Stimulated activated CD4-positive, alpha-beta T cell treated with anti-CD3 and anti-CD28 coated beads, TNF-alpha, amount 100 ng/mL, for 24 hours (primary cell): ENCODE measurements at places on chromosomes 11 and 22.

- DNase-seq: no peak
These were observed 24.7 kb downstream of the PATZ1 start for GRCh38 chr22:31321421-31321820.

DNA sequence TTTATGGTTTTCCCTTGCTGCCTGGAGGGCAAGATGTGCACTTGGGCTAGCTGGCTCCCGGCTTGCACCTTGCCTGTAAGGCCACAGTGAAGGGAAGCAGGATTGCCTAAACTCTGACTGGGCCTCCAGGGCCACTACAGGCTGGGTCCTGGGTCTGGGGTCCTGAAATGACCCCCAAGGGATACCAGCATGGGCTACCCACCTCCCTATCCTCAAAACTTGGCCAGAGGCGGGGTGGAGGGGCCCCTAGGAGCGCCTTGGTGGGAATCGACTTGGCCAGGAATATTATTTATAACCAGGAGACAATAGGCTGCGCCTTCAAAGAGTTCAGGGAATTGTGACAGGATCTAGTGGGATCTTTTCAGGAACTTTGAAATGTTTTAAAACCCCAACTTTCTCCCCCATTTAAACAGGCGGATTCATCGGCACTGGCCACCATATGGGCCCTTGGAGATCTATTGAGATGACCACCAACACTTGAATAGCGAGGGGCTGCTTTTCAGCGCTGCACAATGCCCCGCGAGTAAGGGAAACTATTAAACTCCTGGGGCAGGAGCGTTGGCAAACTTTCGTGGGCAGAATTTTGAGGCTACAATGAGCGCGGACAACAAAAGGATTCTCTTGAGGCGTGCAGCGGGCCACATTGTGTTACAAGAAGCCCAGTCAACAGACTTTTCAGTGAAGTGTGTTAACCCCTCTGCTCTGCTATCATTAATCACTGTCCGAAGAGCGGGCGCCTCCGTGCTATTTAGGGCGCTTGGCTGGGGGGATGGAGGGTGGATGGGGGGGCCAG, 15.2 kb downstream of the PAX6 start:
- DNase-seq: no peak

GRCh38 chr22:39745789-39746188, 147.8 kb downstream of the ENTHD1 start:
- no peak for DNase-seq

GRCh38 chr11:17528906-17529843, 15.0 kb downstream of the USH1C start:
- DNase-seq: no peak

GRCh38 chr11:109000531-109000930, 335.7 kb downstream of the DDX10 start:
- no peak for DNase-seq

DNA sequence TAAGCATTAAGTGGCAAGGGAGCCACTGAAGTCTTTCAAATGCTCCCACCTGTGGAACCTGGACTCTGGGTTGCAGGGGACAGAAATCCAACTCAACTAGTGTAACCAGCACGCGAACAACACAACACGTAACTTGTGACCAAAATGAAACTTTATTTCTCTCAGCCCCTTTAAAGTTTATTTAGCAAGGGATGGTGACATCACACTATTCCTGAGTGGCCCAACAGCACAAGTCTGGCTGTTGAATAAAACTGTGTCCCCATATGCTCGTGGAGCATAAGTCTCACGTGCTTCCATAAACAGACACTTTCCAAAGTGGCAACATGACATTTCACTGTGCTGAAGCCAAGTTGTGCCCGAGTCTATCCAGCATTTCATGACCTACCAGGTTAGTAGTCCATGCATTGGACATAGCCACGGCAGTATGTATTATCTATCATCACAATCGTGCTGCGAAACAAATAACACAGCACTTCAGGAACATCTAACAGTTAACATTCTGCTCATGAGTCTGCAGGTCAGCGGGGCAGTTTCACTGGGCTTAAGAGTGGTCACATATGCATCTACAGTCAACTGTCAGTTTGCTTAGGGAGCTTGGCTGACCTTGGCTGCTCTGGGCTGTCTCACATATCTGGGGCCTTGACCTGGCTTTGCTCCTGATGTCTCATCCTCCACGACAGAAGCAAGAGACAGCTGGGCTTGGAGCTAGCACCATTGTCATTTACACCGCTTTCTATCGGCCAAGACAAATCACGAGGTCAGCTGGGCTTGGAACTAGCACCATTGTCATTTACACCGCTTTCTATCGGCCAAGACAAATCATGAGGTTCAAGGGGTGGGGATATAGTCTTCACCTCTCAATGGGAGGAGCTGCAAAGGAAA, 35.0 kb upstream of the LMO2 start:
- no peak for DNase-seq

GRCh38 chr11:59572091-59572490, 43.5 kb downstream of the OSBP start:
- DNase-seq: no peak

DNA sequence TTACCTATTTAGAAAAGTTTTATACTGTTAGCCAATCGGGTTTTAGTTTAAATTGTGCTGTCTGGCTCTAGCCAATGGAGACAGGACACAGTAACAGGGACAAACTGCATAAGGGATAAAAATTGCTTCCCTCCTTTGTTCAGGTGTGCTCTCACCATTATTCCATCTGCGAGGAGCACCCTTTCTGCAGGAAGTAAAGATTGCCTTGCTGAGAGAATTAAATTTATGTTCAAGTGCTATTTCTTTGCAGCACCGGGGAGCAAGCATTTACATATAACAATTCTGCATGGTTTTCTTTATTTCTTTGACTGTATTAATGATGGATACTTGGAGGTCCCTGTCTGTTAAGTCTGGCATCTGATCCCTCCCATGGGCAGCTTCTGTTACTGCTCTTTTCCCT, 80.5 kb downstream of the BRD1 start:
- DNase-seq: no peak

DNA sequence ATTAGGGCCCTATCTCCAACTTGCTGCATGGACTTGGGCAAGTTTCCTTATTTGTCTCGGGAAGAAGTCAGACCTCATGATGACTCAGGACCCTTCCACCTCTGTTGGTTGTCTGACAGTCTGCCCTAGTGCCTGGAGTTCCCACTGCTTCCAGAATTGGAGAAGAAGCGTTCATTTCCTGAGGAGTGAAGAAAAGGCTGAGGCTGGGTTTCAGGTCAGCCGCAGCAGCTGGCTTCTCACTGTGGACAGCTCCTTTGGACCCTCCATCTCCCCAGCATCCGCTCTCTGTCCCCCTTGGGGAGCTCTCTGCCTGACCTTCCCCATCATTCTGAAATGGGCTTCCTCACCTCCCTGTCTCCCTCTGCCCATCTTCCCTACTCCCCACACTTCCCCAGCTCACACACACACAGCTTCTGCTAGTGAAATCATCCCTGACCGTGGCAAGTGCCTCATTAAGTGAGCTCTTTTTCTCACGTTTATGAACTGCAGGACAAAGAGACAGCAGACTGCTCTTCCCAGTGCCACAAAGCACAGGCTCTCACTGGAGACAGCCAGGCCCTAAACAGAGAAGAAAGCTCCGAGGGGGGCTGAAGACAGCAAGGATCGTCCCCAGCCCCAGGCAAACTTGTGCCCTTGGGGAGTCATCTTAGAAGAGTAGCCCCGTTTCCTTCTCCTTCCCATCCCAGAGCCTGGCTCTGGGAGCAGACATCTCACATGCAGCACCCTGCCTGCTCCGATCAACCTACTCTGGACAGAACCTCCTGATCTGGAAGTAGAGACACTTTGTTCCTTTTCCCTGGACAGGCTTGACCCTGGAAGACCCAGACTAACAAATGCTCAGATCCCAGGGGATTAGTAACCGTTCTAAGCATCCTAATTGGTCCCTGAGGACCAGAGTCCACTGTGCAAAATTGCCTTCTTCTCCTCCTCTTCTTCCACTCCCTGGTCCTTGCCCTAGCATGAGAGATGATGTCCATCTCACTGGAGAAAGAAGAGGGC, 157.9 kb downstream of the FEZ1 start:
- DNase-seq: no peak

- DNase-seq: no peak
These were observed 674.4 kb downstream of the CNTN5 start for GRCh38 chr11:99695106-99695505.

DNA sequence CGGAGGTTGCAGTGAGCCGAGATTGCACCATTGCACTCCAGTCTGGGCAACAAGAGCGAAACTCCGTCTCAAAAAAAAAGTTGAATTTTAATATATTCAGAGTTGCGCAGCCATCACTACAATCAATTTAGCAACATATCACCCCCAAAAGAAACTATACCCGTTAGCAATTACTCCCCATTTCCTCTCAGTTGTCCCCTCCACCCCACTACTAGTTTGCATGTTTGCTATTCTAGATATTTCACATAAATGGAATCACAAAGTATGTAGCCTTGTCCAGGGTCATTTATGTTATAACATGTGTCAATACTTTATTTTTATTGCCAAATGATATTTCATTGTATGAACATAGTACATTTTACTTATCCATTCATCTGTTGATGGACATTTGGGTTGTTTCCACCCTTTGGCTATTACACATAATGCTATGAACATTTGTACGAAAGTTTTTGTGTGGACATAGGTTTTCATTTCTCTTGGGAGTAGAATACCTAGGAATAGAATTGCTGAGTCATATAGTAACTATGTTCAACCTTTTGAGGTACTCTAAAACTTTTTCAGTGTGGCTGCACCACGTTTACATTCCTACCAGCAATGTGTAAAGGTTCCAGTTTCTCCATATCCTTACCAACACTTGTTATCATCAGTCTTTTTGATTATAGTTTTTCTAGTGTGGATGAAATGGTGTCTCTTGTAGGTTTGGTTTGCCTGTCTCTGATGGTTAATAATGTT, 2.2 kb downstream of the ZNF143 start:
- no peak for DNase-seq

DNA sequence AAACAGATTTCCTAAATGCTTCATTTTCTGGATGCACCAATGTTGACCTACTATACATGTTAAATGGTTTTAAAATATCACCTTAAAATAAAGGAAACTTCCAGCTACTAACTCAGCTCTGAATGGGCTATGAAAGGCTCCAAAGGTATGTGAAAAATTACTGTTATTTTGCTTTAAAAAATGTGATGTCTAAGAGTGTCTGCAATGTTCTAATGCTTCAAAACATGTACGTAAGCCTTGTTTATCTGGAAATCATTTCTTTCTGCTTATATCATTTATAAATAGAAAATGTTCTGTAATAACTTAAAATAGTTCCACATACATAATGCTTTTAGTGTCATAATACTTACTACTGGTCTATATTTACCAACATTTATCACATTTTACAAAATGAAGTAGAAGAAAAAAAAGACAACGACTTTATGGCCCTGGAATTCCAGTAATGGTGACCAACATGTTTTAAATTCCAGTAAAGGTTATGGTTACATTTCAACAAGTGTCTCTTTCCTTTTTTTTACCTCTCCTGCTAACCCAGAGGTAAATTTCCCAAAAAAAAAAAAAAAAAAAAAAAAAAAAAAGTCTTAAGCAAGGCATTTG, 2.5 kb downstream of the BDNF start:
- no peak for DNase-seq

- no peak for DNase-seq
These were observed 32.7 kb upstream of the TXNRD2 start for GRCh38 chr22:19974268-19974861.

GRCh38 chr11:19939415-19939929, 220.8 kb downstream of the DBX1 start:
- no peak for DNase-seq

DNA sequence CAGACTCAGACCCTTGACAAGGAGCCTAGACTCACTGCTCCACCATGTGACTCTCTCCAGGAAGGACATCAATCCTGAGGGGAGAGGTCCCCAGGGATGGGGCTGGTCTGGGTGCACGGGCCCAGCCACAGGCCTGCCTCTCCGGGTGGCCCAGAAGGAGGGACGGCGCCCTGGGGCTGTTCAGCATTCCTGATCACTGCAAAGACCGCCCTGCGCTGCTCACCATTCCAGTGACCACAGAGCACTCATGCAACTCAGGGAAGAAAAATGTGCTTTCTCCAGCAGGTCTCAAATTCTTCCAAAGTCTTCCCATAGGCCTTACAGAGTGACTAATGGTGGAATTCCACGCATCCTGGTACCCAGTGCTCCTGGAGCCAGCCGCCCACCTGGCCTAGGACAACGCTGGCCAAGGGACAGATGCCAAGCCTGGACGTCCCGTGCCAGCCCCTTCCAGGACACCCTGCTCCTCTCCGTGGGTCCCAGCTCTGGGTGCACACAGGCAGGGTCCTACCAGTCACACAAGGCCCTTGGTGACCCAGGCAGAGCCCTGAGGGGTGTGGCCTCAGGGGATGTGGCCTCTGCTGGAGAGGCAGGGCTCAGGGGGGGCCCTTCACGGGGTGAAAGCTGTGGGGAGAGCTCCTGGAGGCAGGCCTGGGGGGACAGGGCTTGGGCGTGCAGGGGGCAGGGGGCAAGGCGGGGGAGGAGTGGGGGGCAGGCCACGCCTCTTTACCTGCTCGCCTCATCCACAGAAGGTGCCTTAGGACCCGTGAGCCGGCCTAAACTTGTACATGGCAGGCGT, 178.8 kb downstream of the IGLL1 start:
- DNase-seq: no peak

DNA sequence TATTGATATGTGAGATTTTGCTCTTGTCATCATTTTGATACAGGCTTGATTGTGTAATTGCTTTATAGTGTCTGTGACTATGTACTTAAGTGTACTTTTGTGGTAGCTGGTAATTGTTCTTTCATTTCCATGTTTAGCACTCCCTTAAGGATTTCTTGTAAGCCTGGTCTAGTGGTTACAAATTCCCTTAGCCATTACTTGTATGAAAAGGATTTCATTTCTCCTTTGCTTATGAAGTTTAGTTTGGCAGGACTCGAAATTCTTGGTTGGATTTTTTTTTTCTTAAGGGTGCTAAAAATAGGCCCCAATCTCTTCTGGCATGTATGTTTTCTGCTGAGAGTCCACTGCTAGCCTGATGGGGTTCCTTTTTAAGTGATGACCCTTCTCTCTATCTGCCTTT, 346.8 kb downstream of the JRKL start:
- no peak for DNase-seq

DNA sequence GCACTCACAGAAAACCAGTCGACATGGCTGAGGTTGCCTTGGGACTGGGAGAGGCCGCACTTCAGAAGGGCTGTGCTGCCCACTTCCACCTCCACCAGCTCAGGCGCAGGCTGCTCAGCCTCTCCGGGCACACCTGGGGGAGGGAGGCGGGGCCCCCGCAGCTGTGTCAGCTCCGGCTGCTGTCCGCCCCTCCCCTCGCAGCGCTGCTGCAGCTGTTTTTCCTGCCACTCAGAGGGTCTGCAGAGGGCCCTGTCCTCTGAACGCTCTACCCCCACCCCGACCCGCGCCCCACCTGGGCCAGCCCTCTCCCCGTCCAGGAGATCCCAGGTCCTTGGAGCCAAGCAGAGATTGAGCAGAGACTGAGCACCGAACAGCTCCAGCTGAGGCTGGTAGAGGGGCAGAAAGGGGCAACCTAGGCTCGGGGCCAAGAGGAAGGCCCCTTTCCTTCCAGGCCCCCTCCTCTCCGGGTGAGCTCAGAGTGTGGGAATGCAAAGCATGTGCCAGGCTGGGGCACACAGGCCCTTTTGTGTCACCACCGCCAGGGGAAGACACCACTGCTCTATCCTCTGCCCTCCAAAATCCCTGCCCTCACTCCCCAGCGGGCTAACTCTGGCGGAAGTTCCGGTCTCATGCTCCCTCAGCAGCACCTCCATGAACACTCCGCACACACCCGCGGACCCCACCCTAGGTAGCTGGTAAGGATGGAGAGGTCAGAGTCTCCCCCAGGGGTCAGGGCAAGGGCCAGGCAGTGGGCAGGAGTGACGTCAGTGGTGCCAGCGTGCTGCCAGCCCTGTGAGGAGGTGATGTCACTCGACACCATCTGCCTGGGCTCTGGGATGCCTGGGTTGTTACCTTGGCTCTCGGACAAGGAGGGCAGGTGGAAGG, 1.6 kb downstream of the MCAM start:
- no peak for DNase-seq
